Stimulated activated CD8-positive, alpha-beta memory T cell treated with anti-CD3 and anti-CD28 coated beads, Interleukin-15, amount 100 ng/mL, for 24 hours (primary cell): ENCODE measurements at places on chromosomes 2 and 18.

- DNase-seq, result no peak
Observed at GRCh38 chr2:239472235-239472775, 71.5 kb upstream of the HDAC4 start.

GRCh38 chr2:210795506-210795905, 239.1 kb downstream of the CPS1 start:
- DNase-seq, result no peak

DNA sequence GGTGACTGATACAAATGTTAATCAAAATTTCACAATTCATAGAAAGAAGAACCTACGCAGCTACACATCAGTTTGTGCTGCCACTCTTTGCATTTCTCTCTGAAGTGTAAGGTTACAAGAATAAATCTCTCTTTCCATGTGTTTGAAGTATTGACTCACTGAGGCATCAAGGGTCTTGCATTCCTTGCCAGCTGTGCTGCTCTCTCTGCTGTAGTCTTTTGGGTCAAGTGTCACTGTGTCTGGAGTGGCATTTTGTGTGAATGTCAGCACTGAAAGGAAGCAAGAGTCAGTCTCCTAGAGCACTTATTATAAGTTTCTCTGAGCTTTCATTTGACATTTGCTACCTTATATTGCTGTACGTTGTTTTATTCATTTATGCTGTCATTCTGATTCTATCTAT, 1696.1 kb upstream of the LRRTM1 start:
- no peak for DNase-seq

GRCh38 chr2:38098421-38099098, 22.6 kb upstream of the CYP1B1 start:
- no peak for DNase-seq

- no peak for DNase-seq
Observed at GRCh38 chr2:9802576-9802993, 40.7 kb upstream of the TAF1B start.

DNA sequence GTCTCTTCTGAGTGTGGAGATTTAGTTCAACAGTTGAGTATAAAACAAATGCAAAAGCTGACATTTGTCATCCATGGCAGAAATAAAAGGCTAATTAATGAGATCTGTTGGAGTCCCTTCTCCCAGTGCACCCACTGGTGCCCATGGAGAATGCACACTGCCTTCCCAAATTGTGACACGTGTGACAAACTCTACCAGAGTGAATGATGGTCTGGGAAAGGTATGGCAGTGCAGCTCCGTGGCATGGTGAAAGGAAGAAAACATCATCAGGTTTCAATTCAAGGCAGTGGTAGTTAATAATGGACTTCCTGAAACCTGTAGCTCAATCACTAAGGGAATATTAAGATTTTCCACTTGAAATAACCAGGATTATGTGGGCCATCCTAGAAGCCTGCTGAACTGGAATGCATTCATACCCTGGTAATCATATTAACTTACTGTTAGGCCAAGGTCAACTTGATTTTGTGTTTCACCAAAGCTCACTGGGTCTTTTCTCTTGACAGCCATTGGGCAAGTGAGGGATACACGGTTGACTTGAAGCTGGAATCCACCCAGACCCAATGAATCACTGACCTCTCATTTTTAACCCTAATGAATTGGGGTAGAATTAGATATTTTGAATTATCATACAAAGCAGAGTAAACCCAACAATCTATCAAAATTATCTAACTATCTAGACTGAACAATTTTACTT, 167.6 kb downstream of the AFF3 start:
- no peak for DNase-seq

- DNase-seq, result no peak
Observed at GRCh38 chr2:50612306-50612705, 419.6 kb downstream of the NRXN1 start.

- DNase-seq, result no peak
Observed at GRCh38 chr2:241966647-241967466, 97.3 kb downstream of the RTP5 start.

GRCh38 chr2:105977212-105977611, 216.9 kb downstream of the UXS1 start:
- DNase-seq, result no peak

- no peak for DNase-seq
Observed at GRCh38 chr2:226445216-226445861, 354.3 kb downstream of the IRS1 start.

DNA sequence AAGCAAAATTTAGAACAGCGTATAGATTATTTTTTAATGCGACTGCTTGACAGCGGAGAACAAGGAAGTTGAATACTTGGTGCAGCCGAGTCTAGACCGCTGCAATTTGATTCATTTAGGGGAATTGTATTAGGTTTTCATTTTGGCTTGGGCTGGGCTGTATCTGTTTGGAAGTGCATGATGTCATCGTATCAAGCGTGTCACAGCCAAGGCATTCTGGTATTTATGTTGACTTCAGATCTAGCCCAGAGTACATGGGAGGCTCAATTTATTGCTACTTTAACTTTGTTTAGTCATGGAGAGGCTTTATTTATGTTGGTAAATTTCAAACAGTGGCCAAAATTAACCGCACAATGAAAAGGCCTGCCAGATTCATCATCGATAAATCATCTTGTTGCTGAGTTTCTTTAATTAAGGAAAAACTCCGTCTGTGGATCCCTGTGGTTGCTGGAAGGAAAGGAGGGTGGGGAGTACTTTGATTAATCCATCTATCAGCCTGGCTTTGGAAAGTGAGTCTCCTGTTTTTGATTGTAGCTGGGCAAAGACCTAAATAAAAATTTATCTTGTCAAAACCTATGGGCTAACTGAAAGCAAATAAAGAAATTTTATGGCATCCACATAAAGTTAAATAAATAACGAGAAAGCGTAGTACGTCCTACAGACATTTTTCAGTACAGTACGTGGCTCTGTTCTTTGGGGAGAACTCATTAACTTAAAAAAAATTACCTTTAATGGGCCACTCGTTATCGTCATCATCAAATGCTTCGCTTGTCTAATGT, 230.4 kb upstream of the SPRED2 start:
- DNase-seq, result no peak

- no peak for DNase-seq
Observed at GRCh38 chr2:120471166-120471565, 125.2 kb downstream of the INHBB start.

DNA sequence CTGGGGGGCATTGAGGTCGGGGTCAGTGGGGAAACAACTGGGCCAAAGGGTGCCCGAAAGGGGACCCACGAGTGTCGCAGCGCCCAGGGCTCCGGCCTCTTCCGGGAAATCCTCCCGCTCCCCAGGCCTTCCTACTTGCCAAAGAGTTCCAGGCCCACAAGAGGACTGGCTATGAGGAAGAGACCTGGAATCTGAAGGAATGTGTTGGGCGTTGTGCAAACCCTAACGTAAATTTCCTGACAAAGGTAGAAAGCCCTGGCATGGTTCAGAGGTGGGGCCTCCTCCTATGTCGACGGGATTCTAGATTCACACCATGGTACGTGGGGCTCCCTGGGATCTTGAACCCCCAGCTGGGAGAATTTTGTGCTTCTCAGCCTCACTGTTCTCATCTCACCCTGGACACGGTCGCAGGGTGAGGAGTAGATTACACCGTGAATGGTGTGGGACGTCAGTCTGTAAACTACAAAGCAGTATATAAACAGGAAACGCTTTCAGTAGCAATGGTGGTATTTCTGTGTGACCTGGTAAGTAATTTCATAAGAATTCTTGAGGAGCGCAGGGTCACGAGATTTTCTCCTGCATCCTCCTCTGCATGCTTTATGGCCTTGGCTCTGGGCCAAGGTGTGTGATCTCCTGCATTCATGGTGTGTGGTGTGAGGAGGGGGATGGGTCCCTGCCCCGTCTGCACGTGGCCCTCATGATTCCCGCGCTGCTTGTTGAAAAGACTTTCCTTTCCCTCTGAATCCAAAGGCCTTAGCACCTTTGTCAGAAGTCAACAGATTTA, 868 bp downstream of the HSBP1L1 start:
- DNase-seq, result no peak

- no peak for DNase-seq
Observed at GRCh38 chr2:145644820-145645302, 1124.9 kb upstream of the ZEB2 start.

DNA sequence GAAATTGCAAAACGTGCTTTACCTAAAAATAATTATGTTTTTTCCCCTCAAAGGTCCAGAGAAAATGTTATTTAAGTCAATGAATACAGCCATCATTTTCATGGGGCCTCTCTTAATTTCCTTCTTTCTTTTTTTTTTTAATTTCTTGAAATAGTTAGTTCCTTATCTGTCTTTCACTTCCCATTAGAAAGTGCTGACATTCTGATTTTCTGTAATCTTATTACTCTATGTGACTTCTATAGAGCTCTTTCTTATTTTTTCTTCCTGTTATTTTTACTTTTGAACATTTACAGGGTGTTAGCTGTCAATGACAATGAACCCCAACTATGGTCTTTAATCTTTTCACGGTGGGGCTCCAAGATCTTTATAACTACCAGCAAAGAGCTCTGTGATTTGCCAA, 30.0 kb downstream of the CTLA4 start:
- no peak for DNase-seq

DNA sequence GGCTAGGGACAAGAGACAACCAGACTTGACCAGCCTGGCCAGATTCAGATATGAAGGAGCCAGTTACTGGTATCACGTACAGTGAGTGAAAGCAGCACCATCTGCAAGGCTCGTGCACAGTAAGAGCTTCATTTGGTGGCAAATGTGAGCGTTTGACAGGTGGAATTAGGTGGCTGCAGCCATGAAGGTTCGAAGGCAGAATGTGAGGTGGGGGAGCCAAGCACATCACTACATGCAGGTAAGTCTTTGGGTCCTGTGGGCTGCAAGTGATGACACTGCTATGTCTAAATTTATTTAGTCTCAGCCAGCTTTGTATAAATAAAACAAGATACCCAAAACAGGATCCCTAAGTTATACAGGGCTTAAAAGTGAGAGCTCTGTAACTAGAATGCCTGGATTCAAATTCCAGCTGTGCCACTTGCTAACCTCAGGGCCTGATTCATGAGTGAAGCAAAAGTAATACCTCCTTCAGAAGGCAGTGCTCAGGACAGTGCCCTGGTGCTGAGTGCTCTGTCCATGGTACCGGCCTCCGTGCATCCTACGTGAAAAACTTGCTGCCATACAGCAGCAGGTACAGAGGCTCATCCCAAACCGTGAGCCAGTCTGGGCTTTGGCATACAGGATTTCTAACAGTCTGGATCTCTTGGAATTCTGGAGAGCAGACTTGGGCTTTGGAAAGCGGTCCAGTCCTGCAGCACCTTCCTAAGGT, 18.6 kb downstream of the DDX18 start:
- no peak for DNase-seq

DNA sequence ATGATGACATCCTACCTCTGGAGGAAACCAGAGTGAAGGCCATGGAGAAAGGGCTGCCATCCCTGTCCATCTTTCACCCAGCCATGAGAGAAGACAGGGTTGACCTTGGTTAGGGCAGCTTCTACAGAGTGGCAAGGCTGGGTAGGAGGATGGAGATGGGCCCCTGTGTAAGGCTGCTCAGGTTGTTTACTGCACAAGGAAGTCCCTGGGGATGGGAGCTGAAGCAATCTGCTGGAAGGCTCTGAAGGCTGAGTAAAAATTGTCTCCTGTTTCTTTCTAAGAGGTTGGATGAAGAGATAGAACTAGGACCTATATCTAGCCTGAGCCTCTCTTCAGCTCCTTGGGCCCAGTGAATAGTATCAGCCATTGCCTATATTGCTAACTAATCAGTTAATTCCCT, 14.4 kb downstream of the ELMOD3 start:
- no peak for DNase-seq

DNA sequence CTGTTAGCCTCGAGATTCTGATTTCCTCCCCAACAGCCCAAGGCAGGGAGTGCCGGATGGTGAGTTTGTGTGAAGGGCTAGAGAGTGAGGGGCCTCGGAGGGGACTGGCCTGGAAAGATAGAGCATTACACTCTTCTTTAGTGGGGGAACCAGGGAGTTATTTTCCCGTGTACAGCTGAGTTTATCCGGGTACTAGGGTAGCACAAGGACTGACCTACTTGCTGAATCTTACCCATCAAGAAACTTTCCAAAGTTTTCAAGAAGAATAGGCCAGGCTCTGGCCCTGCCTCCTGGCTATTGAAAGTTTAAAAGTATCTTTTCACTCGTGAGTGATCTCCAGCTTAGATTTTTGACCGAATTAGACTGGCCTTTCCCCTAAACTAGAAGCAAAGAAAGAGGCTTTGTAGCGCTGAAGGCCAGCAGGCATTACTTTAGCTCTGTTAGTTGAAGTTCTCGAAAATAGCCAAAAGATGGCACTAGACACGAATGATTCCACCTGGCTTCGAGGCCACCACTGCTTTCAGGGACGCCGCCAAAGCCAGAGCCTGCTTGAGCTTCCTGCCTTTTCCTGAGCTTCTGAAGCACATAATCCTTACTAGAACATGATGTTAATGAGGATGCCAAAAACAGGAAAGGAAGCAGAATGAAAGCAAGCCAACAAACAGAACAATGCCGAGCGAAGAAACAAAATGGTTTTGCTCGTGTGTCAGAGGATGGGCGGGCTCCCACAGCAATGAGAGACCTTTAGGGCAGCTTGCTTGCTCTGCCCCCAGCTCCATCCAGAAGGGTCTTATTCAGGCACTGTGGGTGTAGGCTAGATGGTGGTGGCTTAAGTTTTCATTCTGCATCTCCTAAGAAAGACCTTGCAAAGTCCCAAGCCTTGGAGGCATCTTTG, 55.8 kb downstream of the TSN start:
- no peak for DNase-seq

GRCh38 chr2:112630268-112630667, 15.5 kb upstream of the SLC20A1 start:
- DNase-seq, result no peak
